ENCODE measurements at places on chromosomes 13 and 19. TPM values are rescaled to one million over a fixed set of nuclear protein-coding genes. Genes with fewer than 3 reads are reported as not detected.

DNA sequence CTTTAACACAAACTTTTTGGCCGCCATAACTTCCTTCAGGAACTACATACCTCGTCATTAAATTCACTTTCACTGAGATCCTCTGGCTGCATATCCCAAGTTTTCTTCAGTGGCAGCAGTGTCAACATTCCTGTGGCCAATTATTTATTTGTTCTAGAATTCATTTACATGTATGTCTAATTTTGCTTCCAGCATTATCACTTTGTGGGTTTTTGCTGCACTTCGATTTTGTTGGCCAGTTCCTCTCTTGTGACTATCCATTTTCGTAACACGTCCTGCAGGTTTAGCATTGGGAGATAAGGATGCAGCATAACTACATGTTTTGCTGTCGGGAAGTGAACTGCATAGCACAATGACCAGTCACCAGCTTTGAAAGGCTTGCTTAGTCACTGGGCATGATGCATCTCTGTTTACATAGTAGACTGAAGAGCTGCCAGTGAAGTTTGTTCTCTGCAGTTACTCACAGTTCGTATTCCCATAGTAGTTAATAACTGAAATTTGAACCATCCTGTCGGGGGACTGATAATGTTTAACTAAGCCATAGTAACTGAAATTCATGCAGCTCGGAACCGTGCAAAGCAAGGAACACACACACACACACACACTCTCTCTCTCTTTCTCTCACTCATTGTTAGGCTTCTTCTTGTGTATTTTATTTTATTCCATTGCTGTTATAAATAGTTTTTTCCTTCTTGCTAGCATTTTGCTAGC, 28.3 kb downstream of the ZNF507 start:
- no peak for DNase-seq

- DNase-seq, result no peak
Observed at GRCh38 chr13:87376081-87376480, 295.1 kb upstream of the SLITRK5 start.

Gene SELENOW
- polyA plus RNA-seq, result 115 TPM

Gene ZNF578
- 3.8 TPM for polyA plus RNA-seq

Gene IRGC
- not detected for polyA plus RNA-seq

All from naive B cell (primary cell).